SW 1271 (cell line): ENCODE measurements at places on chromosomes 12 and 14.

DNA sequence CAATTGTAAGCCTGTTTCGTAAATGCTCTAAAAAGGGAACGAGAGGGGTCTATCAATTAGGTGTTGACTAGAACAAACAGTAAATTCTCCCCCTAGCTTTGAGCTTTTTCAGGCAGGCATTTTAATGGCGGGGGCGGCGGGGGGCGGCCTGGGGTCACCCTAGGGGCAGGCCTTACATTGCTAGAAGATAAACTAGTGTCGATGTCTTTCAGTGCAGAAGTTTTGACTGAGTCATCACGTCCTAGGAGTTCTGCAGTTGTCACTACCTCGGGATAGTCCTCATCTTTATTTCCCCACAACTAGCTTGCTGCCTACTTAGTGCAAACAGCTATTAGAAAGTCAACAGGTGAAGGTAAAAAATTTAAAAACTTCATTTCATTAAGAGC lies 1.6 kb downstream of the ATP6V1D start:
- no peak for DNase-seq

DNA sequence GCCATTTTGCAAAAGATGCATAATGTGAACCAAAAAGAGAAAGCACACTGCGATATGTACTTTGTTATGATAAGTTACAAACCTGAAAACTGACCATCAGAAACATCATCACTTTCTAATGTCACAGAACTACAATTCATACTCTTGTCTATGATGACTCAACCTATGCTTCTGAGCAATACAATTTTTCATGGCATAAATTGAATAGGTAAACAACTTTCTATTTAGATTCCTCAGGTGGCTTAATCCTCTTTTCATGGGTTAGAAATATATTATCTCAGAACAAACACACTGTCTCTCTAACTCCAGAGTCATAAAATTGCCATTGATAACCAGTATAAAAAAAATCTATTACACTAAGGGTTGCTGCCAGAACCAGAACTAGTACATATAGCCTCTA lies 1715.0 kb upstream of the FLRT2 start:
- DNase-seq: no peak

GRCh38 chr12:87085286-87085685 lies 829.1 kb upstream of the MGAT4C start:
- DNase-seq: no peak

DNA sequence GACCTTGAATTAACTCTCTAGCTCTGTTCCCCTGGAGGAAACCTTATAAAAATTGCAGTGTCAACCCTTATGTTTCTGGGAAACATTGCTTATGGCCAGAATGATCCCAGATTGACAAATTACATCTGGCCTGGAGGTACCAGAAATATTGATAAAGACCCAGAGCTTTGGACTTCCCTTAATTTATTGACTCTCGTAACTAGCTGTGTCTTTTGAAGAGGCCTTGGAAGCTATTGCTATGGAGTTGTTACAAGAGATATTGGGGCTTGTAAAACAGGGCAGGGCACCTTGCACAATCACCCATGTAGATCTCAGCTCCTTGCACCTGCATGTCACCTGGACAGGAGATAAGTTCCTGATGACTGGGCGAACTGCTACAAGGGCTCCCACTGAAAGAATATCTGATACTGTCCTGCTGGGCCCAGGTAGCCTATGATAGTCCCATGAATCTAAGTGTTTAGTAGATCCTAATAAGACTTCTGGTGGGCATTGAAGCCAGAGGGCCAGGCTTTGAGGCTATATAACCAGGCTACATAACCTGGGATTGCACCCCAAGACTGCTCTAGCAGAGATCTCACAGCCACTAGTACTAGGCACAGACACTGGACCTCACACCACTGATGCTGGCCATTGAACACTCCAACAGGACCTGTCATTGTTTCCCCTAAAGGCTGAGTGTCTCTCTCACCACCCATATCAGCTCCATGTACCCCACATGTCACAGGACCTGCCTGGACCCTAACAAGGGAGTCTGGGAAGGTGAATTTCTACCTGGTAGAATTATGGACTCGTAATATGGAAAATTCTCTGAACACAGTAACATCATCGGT lies 135.7 kb upstream of the PWP1 start:
- DNase-seq: no peak

- no peak for DNase-seq
These were observed 202.3 kb upstream of the LMNTD1 start for GRCh38 chr12:25755136-25755970.

- DNase-seq: no peak
These were observed 20.0 kb upstream of the APPL2 start for GRCh38 chr12:105256011-105256410.

DNA sequence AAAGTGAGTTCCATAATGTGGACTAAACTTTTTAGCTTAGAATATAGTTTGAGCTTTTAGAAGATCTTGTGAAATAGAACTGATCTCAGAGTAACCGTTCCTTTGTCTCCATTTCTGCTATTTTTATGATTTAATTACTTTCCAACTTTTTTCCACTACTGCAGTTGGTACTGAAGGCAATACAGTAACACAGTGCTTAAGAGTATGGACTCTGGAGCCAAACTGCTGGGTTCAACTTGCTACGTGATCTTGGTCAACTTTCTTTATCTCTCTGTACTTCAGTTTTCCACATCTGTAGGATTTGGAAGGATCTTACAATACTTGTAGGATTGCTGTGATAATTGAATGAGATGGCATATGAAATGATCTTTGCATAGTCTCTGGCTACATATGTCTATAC lies 40.9 kb downstream of the ATXN7L3B start:
- DNase-seq: no peak
